ENCODE measurements at places on chromosomes 3 and 15.

DNA sequence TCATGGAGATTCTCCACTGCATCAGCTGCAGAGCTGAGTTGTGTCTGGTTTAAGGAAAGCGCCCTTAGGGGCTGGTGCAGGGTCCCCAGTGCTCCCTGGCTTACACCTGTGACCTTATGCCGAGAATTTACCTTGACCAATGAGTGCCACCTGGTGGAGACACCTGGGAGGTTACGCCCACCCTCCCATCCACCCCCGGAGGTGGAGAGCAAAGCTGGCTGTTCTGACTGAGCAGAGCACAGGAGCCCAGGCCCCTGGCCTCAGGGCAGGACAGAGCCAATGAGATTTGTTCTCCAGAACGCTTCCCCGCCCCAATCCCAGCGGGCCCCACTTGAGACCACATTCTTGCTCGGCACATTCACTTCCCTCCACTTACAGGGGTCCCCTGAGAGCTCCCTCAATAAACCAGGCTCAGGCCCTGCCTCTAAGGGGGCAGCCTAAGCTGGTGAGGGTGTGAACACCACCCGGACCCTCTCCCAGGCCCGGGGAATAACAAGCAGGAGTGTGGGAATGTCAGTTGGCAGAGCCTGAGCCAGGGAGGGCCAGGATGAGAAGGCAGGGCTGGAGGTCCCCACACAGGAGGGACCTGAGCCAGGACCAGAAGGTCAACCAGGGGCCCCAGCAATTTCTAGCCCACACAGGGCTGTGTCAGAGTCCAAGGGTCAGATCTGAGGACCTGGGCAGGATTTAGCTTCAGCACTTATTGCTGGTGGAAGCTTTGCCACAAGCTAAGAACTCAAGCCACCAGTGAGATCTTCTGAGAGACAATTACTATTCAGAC lies 117.1 kb downstream of the TPRA1 start:
- no peaks in the 10 kb centered on the region for H3K36me3 ChIP-seq
- no peak for ATAC-seq
- no peak overlapping the region for H3K27ac ChIP-seq
- H3K27me3 ChIP-seq = peaks cover 26% of the 10 kb centered on the region
- no peak overlapping the region for H3K4me3 ChIP-seq

- H3K27ac ChIP-seq = no peak overlapping the region
- no peak overlapping the region for H3K4me3 ChIP-seq
- no peaks in the 10 kb centered on the region for H3K4me1 ChIP-seq
- no peak for ATAC-seq
- H3K36me3 ChIP-seq = no peaks in the 10 kb centered on the region
These were observed 17.6 kb downstream of the CCR5AS start for GRCh38 chr3:46389306-46389705.

- no peak overlapping the region for H3K27ac ChIP-seq
- ATAC-seq = no peak
- no peaks in the 10 kb centered on the region for H3K4me1 ChIP-seq
- H3K36me3 ChIP-seq = no peaks in the 10 kb centered on the region
- no peaks in the 10 kb centered on the region for H3K27me3 ChIP-seq
These were observed 19.9 kb upstream of the ABHD2 start for GRCh38 chr15:89068325-89068784.

DNA sequence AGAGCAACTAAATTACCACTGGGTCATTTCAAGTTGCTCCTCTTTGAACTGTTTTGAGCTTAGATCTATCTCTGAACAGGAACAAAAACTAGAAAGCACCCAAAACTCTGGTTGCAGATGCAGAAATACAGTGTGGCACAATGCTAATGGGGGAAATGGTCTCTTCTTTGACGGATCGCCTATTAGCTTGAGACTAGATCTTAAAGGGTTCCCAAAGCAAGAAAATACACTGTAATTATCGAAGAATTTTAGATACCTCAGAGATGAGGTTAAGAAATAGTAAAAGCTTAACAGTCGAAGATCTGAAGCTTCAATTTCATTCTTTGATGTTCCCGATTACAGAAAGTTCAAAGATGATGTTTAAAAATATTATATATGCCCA lies 818 bp downstream of the PPP1R2 start:
- H3K36me3 ChIP-seq = no peaks in the 10 kb centered on the region
- H3K27me3 ChIP-seq = no peaks in the 10 kb centered on the region
- no peak for ATAC-seq

GRCh38 chr15:85753261-85753660 lies 41.5 kb downstream of the KLHL25 start:
- no peak overlapping the region for H3K4me3 ChIP-seq
- no peak for ATAC-seq
- H3K27ac ChIP-seq = no peak overlapping the region
- peaks cover 41% of the 10 kb centered on the region for H3K4me1 ChIP-seq
- peaks cover 14% of the 10 kb centered on the region for H3K36me3 ChIP-seq
- no peaks in the 10 kb centered on the region for H3K27me3 ChIP-seq

GRCh38 chr3:138440121-138440521 lies 5.7 kb downstream of the ESYT3 start:
- no peaks in the 10 kb centered on the region for H3K36me3 ChIP-seq
- no peak overlapping the region for H3K27ac ChIP-seq
- no peak for ATAC-seq
- peaks cover 5% of the 10 kb centered on the region for H3K4me1 ChIP-seq
- H3K27me3 ChIP-seq = peaks cover 27% of the 10 kb centered on the region

- peaks cover 31% of the 10 kb centered on the region for H3K27me3 ChIP-seq
- H3K36me3 ChIP-seq = no peaks in the 10 kb centered on the region
- no peak for ATAC-seq
- H3K4me3 ChIP-seq = no peak overlapping the region
- no peak overlapping the region for H3K27ac ChIP-seq
These were observed 6.8 kb downstream of the GCNT3 start for GRCh38 chr15:59618406-59618805.
